ENCODE measurements at places on chromosomes 1 and 21.

- DNase-seq: peak; percentile 88
These were observed 771 bp upstream of the RAD54L start for GRCh38 chr1:46246548-46247435.

DNA sequence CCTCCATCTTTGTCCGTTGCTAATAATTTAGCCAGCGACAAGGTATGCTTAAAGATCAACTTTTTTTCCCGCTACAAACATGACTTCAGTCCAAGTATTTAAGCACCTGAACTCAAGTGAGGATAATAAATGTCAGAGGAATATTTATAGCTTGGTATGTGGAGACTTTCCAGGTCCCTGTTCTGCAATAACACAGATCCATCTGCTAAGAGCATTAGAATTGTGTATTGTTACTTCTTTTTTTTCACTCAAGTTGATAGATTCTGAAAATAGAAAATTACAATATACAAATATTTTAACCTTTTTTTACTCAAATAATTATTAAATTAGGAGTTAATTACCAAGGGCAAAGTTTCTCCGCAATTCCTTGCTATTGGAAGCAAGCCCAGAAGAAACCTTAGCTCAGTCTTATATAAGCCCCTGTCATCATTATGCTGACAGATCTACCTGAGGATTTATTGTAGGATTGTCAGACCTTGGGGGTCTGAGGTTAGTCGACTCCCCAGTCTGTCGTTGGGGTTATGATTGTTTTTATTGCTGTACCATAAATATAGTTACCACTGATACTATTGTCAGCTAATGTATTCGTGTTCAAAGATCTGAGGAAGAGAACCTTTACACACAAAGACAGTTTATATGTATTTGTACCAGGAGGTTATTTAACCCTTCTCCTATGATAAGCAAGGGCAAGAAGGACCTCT, 337.9 kb downstream of the TBX15 start:
- DNase-seq: no peak

- no peak for DNase-seq
These were observed 43.1 kb downstream of the IL12RB2 start for GRCh38 chr1:67350783-67351182.

- no peak for DNase-seq
These were observed 8.0 kb downstream of the LRRC42 start for GRCh38 chr1:53954128-53954527.

GRCh38 chr1:113073479-113073950, 517 bp downstream of the LRIG2 start:
- no peak for DNase-seq

GRCh38 chr1:13586001-13586400, 2.4 kb downstream of the PDPN start:
- DNase-seq: no peak
